ENCODE measurements at places on chromosomes 3 and 15.

DNA sequence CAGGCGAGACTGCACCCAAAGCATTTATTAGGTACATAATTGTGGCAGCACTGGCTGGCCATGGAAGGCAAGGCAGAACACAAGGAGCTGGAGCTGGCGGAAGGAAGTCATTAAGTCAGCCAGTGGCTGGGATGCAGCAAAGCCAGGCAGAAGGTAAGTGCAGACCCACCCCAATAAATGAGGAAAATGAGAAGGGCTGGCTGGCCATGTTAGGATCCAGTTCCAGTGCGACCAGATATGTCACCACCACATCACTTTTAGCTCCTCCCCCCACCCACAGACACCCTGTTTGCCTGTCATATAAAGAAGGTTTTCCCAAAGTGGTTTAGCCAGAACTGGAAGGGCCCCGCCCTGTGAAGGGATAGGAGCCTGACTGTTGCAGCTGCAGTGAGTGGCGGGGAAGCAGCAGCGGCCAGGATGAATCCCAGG lies at the start of gene FURIN:
Gene FURIN, plus strand, starts transcription at position 328 of the 429 bp plus-strand sequence. CDS start 7,153 bp downstream, outside the sequence.
- no peak for DNase-seq

DNA sequence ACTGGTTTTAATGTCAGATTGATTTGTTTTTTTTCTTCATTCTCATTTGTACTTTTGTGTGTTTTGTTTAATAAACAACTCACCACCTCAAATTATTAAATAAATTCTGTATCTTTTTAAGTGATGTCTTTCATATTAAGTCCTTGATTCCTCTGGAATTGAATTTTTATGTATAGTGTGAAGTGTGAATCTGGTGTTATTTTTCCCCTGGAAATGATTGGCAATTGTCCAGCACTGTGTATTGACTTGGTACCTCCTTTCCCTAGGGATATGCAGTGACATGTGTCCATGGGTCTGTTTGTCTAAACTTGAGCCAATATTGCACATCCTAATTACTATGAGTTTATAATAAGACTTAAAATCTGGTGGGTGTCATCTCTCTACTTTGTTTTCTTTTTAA lies 2.1 kb downstream of the RNU5B-1 start:
- DNase-seq: no peak

DNA sequence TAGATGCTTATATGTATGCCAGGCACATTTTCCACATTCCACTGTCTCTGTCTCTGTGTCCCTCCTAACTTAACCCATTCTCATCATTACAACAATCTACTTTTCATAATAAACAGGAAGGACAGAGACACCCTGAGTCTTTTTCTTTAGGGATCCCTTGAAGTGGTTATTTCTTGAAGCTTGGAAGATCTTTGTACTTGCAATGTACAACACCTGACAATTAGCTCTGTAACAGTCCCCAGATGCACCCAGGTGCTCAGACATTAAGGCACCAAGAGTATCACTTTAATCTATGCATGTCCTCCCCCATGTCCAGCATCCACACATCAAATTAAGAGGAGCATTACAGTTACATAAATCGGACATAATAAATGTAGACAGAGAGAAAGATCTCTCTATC lies 309.6 kb upstream of the KCNH8 start:
- DNase-seq: no peak

DNA sequence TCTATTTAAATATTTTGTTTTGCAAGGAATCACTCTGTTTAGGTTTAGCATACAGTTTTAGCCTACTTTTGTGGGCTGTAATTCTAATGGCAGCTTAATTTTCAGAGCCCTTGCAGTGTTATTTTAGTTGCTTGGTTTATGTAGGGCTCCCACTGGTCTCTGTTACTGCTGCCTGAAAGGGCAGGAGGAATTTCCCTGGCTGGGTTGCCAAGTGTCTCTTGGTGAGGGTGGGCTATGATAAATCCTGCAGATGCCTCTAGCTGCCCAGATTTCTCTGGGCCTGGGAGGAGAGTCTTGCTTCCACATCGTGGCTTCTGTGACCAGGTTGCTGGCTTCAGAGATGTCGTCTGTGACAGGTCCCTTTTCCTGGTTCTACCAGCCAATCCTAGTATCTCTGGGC lies 36.2 kb downstream of the ILDR1 start:
- no peak for DNase-seq

GRCh38 chr3:150736903-150737832 lies 25.8 kb downstream of the SIAH2 start:
- no peak for DNase-seq

- no peak for DNase-seq
Measured at GRCh38 chr3:45507820-45508317, 86.7 kb upstream of the LIMD1 start.

DNA sequence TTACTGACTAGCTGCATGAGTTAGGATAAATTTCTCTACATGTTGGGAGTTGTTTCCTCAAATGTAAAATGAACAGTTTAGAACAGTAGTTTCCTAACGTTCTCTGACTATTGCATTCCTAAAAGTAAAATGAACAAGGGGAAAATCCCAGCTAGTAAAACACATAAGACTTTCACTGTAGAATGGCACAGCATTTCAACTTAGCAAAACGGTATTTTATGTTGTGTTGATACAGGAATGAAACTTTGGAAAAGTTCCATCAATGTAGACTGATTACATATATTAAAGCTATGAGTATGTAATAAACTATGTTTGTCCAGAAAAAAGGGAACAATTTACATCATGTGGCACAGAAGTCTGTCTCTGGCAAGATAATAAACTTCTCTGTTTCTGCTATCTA lies 297.4 kb upstream of the EPHA3 start:
- no peak for DNase-seq

DNA sequence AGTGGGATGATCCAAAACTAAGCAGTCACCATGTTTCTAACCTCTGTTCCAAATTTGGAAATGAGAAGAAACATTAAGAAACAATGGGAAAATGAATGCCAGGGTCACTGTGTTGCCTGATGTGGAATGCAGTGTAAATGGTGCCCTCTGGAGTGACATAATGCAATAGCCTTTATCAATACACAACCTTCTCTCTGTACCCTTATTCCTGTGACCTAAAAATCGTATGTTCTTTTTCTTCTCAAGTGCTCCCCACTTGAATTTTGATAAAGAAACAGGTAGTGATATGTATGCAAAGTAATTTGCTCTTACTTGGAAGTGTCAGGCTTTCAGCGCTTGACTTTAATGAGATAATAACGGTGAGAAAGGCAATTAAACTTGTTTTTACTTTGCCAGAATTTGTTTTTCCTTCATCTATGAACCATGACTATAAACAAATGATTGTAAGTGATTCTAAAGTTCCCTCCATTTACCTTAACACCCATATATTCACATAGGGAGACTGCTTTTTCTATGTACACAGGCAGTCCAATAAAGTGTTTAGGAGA lies 145.8 kb upstream of the THRB start:
- peak; percentile 4 for DNase-seq

GRCh38 chr3:148367756-148368155 lies 329.9 kb upstream of the AGTR1 start:
- no peak for DNase-seq

DNA sequence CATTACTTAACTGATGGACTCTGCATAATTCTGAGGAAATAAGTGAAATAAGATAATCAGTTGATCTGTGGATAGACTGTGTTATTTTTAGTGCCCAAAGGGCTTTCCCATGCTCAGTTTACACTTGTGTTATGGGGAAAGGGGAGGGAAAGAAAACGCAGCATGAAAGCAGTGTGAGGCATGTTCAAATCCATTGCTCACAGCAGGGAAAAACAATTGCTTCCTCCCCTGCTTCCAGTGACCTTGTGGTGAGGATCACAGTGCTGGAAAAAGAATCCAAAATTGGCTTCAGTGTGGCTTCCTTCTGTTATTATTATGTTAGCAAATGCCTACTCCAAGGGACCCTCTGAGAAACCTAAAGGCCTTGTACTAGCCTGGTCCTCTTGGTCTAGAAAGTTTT lies 285.1 kb upstream of the CDIN1 start:
- no peak for DNase-seq

DNA sequence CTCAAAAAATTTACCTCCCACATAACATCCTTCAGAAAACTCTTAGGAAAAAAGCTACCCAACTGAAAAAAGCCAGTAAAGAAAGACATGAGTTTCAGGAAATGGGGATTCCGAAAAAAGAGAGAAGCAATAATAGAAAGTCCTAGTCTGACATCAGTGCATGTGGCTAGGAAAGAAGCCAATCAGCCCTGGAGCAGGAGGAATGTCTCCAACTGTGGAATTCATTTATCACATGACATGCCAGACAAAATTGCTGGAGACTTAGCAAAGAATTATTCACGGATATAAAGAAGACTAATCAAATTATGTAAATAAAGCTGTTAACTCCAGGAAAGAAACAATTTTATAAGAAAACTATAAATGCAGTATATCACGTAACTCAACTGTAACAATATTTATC lies 258.9 kb upstream of the RARB start:
- DNase-seq: no peak

DNA sequence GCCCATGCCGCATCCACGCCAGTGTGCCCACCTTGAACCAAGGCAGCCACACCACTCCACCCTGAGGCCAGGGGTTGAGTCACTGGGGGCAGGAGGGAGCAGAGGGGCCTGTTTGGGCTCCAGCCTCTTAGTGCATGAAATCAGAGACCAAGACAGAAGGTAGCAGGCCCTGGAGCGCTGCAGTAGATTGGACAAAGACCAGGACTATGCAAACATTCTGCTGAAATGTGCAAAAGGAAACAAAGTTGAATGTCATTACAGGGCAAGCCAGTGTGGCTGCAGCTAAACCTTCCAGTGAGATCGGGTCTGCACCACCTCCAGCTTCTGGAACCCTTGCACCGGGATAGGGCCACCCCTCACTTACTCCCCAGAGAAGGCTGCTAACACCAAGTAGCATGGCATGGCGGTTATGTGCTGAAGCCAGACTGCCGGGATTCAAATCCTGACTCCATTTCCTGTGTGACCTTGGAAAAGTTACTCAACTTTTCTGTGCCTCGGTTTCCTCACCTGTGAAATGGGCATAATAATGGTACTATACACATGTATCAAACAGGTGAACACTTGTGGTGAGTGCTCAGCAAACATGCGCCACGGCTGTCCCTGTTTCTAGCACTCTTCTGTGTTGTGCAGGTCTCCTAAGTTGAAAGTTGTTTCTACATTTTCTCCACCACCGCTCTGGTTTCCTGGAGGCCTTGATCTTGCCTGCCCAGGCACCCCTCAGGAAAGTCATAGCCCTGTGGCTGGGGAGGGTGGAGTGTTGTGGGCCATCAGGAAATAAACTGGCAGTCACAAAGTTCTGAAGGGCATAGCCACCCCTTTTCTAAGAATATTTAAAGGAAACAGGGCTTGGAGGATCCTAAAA lies 25.0 kb upstream of the GP9 start:
- no peak for DNase-seq

DNA sequence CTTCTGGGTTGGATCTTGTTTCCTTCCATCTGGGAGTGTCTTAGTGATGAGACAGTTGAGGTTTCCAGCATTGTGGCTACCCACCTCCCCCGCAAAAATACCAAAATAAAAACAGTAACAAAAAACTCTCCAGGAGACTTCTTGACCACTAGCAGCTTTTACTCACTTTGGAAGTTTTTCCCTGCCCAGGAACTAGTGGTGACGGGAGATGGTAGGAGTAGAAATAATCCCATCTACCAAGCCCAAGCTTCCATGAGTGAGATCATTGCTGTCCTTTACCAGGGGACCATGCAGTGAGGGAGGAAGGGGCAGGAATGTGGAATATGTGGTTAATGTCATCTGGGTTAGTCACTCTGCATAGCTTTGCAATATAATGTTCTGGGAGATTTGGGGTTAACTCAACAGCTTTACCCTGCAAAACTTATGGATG lies 187.7 kb downstream of the ITPR1 start:
- DNase-seq: no peak

DNA sequence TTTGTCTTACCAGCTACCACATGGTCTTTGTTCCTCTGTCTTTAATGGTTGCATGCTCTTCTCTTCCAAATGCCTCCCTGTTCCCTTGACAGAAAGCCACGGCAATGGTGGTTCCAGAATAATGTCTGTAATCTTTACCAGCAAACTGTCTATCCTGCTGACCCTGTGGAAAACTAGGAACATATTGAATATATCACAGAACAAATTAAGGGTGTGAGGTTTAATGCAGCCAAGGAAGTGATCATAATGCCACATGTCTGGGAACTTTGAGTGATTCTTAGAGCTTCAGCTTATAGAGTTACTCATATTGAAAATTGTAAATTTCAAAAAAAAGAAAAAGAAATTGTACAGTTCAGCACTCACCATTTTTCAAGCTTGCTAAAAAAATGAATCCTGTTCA lies 282.9 kb upstream of the RARB start:
- no peak for DNase-seq

GRCh38 chr3:103624271-103624670 lies 1189.5 kb downstream of the ZPLD1 start:
- no peak for DNase-seq

DNA sequence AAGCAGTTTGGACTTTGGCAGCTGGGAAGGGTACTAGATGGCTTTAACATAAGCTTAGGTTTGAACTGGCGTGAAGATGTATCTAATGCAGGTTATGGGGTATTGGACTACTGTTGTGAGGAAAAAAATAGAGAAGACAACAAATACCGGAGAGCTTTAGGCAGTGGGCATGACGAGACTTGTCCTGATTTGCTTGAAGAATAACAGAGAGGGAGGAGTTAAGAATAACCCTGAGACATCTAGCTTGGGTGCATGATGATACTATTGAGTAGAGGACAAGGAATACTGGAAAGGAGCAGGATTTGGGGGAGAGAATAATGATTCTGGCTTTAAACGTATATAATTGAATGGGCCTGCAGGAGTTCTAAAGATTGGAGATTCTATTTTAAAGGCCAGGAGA lies 249.5 kb upstream of the AZI2 start:
- DNase-seq: no peak

DNA sequence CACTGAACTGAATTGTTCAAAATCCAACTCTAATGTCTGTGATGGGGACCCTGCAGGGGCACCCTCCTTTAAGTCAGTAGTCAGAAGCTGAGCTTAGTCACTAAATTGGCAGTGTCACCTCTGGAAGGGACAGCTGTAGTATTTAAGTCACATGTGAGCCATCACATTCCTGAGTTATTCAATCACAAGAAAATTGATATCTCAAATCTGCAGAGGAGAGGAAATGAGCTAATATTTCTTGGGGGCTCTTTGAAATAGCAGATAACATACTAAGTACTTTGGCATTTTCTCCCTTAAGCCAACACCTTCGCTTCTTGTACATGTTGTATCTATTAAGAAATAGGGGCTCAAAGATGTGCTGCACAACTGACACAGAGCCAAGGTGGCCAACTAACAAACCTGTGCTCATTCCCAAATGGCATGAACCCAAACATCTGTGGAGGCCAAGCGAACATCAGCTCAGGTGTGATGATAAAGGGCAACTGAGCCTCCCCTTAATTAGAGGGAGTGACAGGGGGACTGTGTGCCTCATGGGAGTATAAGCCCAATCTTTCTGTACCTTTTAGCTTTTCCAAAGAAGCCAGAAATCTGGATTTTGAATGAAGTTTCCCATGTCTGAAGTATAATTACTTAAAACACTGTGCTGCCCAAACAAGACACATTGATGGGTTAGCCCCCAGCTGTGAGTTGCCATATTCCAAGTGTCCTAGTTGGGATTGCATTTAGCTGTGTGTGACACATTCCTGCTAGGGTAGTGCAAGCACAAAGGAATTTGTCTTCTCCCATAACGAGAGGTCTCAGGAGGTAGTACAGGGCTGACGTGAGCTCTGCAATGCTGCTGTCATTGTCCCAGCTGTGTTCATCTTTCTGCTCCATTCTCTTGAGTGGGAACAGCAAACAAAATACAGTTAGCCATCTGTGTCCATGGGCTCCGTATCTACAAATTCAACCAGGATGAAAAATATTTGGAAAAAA lies 63.3 kb downstream of the ABHD5 start:
- DNase-seq: no peak

Measured in NCI-H1092 (cell line).